ENCODE measurements at places on chromosomes 7 and 10.

DNA sequence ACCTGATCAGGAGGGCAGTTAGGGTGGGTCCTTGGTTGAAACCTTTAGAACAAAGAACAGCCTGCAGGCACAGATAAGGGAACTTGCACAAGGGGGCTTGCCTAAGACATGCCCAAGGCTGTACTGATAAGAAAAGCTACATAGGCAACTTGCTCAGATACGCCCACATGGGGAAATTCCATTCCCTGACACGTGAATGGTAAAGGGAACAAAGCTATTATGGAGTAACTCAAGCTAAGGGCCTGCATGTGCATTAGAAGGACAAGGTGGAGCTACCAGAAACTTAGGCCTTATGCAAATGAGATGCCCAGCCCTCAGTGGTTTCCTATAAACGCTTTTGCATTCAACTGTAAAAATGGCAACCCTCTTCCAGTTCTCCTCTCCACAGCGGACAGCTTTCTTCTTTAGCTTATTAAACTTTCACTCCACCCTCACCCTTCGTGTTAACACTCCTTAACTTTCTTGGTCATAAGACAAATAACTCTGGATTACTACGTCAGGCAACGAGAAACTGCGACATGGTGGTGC lies 1192.1 kb upstream of the CELF2 start:
- DNase-seq: no peak

GRCh38 chr7:77579797-77580196 lies 42.7 kb downstream of the PTPN12 start:
- DNase-seq: no peak

DNA sequence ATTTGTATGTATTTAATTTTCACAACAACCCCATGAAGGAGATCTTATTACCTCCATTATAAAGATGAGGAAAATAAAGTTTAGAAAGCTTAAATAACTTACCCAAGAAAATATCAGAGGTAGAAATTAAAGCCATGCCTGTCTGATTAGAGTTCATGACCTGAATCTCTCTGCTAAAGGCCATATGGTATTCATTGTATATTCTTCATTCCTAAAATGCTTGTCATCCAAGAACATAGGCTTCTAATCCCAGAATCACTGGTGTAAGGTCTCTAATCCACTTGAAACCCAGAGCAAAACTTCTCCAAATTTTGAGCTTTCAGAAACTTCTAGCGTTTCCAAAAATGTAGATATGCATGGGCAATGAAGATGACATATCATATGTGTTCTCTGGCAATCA lies 72.3 kb upstream of the YAE1 start:
- no peak for DNase-seq

GRCh38 chr7:90173127-90173844 lies 19.0 kb downstream of the STEAP1 start:
- no peak for DNase-seq

- no peak for DNase-seq
Measured at GRCh38 chr7:45601094-45601493, 26.9 kb downstream of the ADCY1 start.

GRCh38 chr7:28599411-28599810 lies 187.1 kb downstream of the CREB5 start:
- no peak for DNase-seq

DNA sequence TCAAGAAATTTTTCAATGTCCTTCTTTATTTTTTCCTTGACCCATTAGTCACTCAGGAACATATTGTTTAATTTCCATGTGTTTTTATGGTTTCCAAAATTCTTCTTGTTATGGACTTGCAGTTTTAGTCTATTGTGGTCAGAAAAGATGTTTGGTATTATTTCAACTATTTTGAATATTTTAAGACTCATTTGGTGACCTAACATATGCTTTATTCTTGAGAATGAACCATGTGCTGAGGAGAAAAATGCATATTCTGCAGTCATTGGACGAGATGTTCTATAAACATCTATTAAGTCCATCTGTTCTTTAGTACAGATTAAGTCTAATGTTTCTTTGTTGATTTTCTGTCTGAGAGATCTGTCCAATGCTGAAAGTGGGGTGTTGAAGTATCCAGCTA lies 42.3 kb upstream of the MDFIC start:
- no peak for DNase-seq

DNA sequence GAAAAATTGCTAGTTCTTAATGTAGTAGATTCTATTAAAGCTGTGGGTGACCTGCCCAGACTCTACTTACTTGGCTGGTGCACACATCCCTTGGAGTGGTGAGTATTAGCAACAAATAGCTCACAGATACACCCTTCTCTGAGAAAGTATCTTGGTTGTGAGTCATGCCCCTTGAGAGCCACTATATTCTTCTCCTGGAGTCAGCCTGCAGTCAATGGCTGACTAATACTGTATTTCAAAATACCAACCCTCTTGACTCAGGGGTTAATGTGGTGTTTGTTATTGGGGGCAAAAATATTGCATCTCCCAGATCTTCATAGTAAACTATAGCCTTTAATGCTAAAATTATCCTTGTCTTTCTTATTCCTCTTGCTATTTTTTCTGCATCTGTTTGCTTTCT lies 354.9 kb downstream of the BMPER start:
- DNase-seq: no peak

DNA sequence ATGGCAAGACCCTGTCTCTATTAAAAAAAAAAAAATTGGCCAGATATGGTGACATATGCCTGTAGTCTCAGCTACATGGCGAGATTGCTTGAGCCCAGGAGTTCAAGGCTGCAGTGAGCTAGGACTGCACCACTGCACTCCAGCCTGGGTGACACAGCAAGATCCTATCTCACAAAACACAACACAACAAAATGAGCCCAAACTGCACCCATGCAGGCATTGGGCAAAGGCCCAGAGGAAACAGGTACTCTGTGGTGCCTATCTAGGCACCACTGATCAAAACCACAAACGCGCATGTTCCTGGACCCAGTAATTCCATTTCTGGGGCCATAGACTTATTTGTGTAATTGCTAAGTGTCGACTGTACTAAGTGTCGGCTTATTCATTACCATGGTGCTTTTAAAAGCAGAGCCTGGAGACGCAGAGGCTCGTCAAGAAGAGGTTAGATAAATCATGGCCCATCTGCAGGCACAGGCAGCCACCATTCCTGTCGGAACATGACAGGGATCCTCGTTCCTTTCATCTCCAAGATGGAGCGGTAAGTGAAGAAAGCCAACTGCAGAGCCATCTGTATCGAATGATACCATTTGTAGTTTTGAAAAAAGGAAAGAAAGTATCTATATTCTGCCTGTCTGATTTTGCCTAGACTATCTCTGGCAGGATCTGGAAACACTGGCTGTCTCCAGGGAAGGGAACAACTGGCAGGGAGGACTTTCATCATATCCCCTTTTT lies 160.4 kb upstream of the RHEB start:
- no peak for DNase-seq

DNA sequence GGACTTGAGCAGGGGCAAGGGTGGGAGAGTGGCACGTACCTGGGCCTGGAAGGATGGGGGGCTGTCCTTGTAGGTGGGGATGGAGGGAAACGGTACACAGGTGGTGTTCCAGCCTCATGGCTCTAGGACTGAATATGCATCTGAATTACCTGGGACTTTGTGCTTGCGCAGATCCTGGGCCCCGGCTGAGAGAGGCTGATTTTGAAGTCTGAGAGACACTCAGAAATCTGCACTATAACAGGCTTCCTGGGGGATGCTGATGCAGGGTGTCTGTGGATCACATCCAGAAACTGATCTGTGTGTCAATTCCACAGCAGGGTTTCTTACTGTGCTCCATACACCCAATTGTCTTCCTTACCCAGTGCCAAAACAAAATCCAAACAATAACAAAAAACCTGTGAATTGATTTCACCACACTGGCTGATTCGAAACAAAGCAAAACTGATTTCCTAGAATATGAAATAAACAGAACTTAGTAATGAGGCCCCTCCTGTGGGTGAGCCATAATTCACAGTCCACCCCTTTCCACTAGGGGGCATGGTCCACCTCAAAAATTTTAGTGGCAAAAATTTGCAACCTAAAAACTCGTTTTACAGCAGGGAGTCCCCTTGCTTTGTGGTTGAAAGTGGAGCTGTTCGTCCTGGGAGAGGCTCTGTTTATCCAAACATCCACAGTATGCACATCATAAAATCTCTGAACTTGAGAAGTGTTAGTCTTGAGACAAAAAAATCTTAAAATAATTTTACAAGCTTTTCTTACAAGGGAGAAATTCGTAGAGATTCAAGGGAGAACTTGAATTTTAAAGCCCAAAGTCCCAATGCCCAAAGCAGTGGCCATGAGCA lies 32.0 kb upstream of the PLEKHA1 start:
- peak; percentile 76 for DNase-seq

GRCh38 chr7:125256446-125256845 lies 326.8 kb upstream of the POT1 start:
- no peak for DNase-seq
